Non-pigmented ciliary epithelial cell (primary cell): ENCODE measurements at places on chromosomes 2 and 18.

DNA sequence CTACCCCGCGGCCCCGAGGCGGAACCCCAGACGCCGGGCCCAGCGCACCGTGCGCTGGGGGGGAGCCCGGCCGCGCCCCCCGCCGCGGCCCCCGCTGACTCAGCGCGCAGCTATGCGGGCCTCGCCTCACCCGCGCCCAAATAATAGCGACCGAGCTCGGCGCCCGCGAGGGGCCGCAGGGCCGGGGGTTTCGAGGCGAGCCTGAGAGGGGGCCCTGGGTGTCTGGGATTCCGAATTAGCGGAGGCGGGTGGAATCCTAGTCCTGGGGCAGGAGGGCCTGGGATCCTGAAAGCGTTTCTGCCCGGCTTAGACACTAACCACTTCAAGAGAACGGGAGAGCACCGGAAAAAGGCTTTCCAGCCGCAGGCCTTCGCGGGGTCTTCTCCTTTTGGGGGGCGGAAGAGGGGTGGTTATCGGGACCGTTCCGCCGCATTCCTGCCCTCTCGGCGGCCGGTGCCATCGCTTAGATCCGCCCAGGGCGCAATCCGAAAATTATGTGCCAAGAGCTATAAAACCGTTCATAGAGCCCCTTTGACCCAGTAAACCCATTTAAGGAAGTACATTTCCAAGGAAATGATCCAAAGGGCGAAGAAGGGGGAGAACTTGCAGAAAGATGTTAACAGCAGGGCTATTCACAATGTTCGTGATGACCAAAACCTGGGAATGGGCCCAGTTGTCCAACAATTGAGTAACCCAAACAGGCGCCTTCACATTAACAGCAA is 681 bp upstream of the ROCK2 start:
- DNase-seq: no peak

GRCh38 chr2:44553456-44553855 is 191.7 kb downstream of the CAMKMT start:
- DNase-seq: no peak

GRCh38 chr2:57569396-57569795 is 477.2 kb upstream of the VRK2 start:
- no peak for DNase-seq

GRCh38 chr18:23231340-23232021 is 96.2 kb downstream of the CABLES1 start:
- DNase-seq: peak; percentile 81

DNA sequence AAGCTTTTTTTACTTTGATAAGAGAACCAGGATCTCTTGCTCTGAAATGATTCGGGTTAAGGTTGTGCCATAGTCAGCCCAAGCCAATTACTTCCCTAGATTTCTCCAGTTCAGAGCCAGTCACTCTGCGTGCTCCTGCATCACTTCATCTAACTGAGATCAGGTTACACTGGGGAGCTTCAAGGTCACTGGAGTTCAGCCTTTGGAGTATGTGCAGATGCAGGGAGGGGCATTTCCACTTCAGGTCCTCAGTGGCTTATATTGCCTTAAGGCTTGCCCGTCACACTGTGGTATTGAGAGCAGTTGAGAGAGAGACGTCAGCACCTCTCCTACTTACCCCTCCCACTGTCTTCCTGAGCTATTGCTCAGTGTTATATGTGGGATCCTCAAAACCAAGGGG is 317.8 kb downstream of the EPHA4 start:
- DNase-seq: no peak

DNA sequence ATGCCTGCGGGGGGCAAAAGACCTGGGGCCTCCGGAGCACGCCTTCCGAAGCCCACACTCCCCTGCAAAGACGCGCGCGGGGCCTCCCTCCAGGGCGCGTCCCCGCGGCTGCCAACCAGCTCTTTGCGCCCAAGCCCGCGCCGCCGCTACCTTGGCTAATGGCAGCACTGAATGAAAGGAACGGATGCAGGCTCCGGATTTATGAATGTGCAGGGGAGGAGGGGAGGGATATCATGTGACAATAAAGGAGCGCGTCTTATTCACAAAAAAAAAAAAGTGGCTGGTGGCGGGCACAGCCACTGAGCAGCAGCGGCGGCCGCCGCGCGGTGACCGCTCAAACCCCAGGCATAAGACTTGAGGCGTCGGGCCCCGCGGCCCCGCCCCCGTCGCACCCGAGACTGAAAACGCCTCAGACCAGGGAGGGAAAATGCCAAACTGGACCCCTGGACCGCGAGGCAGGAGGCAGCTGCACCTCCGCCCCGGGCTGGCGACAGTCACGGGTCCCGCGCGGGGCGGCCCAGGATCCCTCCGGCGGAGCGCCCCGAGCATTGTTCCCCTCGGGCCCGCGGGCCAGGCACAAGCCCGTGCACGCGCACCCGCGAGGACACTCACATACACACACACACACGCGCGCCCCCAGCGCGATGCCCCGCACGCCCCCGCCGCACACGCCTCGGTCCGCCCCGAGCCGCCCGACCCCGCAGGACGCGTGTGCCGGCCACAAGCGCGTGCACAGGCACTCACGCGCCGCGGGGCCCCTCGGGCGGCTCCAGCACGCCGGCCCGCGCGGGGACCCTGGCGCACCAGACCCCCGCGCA is 1.6 kb downstream of the SPRED2 start:
- DNase-seq: no peak

DNA sequence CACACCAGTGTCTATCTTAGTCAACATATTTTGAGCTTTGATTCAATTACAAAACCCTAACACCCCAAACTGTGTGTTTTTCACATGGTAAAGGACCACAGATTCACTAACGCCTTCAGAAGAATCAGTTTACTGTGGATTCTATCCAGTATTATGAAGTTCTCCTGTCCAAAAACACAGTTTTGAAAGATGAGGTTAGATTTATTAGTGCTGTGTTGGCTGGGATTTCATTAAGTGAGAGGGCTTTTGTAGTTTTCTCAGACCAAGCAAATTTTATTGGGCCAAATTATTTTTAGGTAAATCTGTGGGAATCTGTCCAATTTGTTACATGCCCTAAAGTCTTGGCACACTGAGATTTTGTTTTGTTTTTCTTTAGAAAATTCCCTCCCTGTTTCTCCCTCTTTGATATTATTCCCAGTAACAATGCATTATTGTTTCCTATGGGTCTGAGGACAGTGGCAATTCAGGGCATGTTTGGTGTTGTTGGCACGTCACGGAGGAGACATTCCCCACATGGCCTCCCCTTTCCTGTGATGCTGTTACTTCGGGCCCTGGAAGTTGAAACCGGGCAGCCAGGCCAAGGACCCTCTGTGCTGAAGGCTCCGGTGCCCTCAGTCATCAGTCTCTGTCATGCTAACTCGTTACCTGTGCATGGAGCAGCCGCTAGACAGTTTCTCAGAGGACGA is 87.5 kb upstream of the ALKAL2 start:
- no peak for DNase-seq

DNA sequence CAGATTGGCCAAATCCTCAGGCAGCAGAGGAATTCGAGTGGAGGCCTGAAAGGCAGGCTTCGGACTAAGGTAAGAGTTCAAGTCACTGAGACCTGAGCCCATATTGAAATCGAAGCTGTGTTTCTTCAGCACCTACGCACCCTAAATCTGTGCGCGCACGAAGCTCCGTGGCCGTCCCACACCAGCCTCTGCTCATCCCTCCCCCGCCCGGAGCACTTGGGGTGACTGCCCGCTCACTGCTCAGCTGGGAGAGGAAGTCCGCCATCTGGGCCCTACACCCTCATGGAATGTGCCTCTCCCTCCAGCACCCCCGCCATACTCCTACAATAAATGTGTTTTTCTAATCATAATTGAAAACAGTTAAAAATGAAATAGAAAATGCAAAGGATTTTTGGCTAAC is 734.5 kb downstream of the GALR1 start:
- no peak for DNase-seq

GRCh38 chr2:205771666-205772065 is 89.4 kb downstream of the NRP2 start:
- no peak for DNase-seq

DNA sequence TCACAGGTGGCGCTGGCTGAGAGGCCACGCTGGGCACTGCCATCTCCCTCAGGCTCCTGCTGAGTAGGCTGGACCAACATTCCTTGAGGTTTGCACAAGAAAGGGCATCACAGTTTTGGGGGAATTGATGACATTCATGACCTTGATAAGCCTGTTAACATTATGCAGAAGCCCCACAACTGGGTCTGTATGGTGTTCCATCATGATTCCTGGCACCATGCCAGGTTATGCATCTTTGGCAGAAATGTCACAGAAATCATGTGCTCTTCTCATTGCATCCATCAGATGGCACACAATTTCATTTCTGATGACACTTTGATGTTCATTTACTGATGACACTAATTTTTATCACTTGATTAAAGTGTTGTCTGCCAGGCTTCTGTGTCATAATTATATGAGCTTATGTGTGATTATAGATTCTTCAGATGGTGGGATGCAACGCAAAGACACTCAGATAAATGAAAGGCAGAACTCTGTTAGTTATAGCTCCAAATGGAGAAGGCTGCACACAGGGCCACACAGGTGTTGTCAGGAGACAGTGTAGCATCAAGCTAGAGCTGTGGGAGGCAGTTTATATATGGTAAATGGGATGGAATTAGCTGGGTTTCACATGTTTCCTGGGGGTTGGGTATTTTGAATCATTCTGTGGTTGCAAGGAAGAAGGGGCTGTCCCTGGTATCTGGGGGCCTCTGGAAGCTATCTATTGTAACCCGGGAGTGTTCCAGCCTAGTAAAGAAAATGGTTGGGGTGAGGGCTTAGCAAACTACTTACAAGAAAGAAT is 191.3 kb downstream of the SLC39A10 start:
- DNase-seq: no peak

GRCh38 chr2:223566396-223566795 is 35.8 kb downstream of the SCG2 start:
- no peak for DNase-seq

DNA sequence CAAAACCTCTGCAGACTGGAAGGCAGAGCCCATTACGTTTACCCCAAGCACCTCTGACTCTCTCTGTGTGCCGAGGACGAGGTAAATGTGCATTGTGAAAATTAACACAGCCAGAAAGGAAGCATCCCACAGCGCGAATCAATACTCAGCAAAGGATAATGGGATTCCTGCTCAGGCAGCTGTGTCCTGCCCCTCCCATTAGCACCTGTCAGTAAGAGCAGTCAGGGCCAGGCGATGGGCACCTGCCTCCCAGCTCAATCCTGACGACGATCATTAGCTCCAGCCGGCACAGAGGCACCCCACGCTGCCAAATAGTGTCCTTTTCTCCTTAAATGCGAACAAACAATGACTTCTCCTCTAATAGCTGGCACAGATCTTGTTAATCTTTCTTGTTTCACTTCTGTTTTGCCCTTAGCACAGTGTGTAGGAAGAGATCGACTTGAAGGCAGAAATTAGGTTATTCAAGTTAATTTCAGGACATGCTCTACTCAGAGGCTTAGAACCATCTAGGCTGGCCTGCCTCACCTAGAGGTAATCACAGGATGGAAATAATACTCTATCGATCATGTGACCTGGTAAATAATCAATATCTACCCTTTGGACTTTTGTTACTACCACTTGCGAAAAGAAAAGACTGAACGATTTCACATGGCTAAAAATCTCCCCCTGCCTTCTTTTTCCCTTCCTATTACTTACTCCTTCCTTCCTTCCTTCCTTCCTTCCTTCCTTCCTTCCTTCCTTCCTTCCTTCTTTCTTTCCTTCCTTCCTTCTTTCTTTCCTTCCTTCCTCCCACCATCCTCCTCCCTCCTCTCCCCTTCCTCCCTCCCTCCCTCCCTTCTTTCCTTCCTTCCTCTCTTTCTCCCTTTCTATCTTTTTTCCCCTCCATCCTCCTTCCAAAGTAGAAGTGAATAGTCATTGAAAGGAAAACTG is 487.9 kb upstream of the ID2 start:
- no peak for DNase-seq

DNA sequence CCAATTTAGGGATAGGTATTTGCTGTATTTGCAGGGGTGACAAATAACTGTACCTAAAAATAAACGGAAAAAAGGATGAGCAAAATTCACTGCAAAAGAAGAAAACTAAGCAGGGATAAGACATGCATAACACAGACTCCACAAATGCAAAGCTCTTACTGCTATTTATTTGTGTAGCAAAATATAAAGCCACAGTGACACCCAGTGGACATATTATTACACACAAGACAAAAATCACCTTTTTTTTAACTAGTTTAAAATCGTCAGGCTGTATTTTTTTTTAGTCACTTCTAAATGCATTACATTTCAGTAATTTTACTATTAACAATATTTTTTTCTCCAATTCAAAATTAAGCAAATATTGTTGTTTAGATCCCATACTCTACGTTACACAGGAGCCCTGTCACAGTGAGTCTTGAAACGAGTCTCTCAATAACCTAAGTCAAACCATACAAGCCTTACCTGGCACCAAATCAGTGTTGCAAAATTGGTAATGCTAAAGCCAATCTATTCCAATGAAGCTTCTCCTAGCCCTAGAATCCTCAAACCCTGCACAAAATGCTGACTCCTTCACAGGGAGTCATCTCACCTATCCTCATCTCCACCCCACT is 23.7 kb downstream of the METTL4 start:
- DNase-seq: no peak

- DNase-seq: no peak
These were observed 392.2 kb upstream of the CRIM1 start for GRCh38 chr2:35963357-35963756.

DNA sequence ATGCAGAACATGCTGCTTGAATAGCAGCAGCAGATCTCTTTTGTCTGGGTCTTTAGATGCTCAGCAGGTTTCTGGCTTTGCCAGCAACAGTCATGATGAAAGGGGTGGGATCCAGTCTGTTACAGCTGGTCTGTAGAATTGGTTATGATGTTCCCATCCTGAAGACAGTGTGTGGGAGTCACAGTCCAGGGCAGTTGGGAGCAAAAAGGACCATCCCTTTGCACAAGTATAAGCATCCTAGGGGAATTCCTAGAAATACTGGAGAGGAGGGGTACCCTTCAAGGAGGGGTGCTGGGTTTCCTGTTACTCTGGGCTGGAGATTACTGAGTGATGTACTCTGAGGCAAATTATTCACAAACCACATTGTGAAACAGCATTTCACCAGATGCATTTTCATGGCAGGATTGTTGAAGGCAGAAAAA is 119.9 kb upstream of the RND3 start:
- DNase-seq: no peak

GRCh38 chr18:990197-990596 is 85.5 kb downstream of the ADCYAP1 start:
- DNase-seq: no peak

DNA sequence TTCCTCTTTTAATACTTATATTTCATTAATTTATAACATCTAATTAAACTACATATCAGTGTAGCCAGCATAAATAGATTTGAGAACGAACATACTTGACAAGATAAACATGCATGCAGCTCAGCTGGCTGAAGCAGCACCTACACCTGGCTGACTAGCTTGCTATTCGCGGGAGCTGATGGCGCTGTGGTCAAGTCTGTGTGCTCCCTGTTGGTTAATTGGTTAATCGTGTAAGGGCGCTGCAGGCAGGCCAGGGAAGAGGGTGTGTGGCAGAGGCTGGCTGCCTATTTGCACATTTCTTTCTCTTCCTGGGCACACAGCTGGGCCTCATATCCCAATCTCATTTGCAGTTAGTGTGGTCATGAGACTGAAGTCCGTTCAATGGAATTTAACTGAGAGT is 14.5 kb upstream of the VWA3B start:
- no peak for DNase-seq
